ENCODE measurements at places on chromosomes 3 and 15.
A peak's percentile ranks its signal among the peaks of the same experiment; 100 is the strongest.

GRCh38 chr3:81027344-81027743, 734.1 kb downstream of the GBE1 start:
- no peak for DNase-seq

GRCh38 chr15:81292523-81293001, 31.4 kb downstream of the STARD5 start:
- peak; percentile 22 for DNase-seq

DNA sequence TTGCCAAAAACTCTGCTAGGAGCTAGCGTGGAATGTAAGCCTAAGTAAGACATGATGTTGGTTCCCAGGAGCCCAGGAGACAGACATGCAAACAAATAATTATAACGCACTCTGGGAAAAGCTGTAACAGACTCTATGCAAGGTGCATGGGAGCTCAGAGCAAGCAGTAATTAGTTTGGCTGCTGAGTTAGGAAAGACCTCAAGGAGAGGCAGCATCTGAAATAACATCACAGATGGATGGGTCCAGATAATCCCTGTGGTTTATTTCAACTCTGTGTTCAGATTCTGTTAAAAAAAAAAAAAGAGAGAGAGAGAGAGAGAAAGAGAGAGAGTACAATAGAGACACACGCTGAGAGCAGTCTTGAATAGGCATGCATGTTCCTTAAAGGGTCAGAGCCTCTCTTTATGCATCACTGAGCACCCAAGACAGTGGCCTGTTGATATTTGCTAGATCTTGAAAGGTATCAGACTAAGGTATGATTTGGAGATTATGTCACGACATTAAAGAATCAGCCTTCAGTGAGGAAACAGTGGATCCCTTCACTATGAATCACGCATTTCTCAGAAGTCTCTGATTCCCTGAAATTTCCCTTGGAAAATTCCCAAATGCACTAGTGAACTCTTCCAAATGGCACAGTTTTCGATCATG, 124.4 kb upstream of the LIPC start:
- no peak for DNase-seq

DNA sequence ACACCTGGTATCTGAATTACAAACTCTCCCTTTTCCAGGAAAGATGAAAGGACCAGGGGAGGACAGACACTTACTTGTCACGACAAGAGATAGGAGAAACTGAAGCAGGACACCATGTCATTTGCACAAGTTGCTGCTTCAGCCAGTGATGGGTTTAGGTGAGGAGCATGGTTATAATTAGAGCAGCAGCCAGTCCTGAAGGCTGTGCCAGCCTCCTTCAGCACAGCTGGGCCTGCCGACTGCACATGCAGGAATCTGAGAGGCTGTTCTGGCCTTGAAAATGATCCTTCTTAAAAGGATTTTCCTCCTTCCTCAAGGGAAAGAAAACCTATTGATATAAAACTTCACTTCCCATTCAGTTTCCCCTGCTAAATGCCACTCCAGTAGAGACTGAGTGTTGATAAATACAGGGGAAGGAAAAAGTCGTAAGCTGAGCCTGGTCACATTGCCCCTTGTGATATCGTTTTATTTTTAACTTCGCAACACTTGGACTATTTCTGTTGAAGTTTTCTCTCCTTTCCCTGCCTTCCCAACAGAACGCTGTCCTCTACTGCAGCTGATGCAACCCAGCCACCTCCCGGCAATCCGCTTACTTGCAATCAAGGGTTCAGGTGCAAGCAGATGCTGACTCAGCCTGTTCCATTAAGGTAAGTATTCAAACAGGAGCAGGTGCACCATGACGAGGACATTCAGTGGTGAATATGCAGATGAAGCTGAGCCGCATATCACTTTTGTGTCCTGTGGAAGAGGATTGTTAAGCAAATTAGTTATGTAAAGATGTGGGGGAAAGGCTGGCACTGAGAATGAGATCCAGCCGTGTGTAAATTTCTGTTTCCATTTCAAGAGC, at the start of gene FBXO40:
TSS of gene FBXO40 (plus strand) at position 524 of the 847 bp plus-strand sequence. CDS start 27,197 bp downstream, outside the sequence.
- no peak for DNase-seq

DNA sequence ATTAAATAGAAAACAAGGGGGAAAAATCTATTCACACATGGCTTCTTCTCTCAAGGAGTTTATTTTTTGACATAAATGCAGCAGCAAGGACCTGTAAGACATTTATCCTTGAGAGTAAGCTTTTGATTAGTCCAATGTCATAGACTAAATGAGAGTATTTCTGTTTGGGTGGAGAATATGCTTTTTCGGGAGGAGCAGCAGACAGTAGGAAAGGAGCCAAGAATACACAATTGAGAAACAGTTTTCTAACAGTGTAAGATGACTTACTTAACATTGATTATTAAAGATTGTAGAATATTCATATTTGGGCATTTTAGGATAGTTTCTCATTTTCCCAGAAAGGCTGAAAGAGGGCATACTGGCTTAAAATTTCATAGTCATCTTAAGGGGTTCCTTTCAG, 65.9 kb upstream of the PAQR5 start:
- DNase-seq, result no peak
